ENCODE measurements at places on chromosomes 16 and 17.

DNA sequence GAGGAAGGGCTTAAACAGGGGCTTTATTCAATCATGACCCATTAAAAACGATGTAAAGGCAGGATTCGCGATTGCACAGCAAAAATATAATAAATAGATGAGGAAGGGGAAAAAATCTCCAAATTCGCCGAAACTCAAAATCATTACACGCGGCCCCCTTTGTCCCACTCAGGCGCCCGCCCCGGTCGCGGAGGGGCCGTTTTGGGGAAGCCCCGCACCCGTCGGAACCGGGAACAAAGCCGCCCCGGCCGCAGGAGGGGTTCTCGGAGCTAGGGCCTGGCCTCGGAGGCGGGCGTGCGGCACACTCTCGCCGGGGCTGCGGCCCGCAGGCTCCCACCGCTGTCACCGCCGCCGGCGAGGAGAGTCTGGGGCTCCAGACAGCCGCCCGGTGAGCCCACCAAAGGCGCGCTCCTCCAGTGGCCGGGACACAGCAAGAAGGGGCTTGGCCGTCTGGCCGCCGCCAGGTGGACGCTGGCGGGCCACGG, 521 bp downstream of the C16orf87 start:
- no peak for DNase-seq

DNA sequence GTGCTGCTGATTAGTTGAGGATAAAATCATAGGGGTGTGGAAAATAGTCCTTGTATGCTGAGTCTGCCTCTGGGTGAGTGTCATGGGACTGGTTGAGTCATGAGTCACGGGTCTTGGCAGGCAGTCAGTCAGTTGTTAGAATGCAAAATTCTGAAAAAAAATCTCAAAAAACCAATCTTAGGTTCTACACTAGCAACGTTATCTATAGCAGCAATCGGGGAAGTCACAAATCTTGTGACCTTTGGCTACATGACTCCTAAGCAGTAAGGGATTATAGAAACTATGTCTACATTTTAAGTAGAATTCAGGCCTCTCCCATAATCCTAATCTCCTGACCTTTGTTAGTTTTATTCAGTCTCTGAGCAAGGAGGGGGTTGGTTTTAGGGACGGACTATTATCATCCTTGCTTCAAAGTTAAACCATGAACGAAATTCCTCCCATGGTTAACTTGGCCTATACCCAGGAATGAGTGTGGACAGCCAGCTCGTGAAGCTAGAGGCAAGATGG, 18.0 kb upstream of the PMFBP1 start:
- no peak for DNase-seq

DNA sequence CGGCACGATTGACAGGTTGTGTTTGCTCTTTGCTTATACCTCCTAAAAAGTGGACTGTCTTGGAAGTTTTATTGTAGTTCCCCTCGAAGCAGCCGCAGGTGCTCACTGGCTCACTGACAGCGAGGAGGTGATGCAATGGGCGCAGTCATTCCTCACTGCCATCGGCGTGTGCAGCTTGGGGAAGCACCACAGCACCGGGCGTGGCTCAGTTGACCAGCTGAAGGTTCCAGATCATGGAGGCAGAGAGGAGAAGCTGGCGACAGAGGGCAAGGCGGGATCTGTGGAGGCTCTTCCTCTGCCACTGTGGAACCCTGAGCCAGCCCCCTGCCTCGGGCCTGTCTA, 72.1 kb upstream of the TNRC6C start:
- no peak for DNase-seq

DNA sequence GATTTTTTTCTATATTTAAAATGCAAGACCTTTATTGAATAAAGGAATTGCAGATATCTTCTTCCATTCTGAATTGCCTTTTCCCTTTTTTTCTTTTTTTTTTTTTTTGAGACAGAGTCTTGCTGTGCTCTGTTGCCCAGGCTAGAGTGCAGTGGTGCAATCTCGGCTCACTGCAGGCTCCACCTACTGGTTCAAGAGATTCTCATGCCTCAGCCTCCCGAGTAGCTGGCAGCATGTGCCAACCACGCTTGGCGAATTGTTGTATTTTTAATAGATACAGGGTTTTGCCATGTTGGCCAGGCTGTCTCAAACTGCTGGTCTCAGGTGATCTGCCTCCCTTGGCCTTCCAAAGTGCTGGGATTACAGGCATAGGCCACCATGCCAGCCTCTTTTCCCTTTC, 151.5 kb downstream of the CEP112 start:
- peak; percentile 14 for DNase-seq

GRCh38 chr16:24972608-24973220, 42.5 kb downstream of the ARHGAP17 start:
- peak; percentile 64 for DNase-seq

All from Jurkat, Clone E6-1 (cell line).